Choroid plexus epithelial cell (primary cell): ENCODE measurements at places on chromosomes 5 and 9.

DNA sequence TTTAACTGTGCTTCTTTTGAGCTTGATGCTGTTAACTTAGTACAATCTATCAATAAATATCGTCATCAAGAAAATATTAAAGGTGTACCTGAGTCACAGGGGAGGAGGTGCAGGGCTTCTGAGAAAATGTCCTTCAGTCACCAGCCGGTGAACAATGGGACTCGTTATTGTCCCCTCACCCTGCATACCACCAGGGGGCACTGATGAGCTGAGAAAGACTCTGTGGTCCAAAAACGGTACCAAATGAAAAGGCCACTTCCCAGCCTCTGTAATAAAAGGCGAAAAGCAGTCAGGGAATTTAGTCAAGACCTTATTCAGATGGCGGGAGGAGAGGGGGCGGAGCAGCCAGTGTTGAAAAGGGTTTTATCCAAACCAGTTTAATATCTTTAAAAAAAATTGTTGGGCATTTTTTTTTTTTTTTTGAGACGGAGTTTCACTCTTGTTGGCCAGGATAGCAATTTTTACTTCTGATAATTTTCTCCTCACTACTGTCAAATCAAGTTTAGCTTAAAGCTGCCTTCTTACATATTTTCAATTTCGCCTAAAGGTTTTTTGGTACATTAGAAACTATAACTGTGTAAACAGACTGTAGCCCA is 271.9 kb upstream of the ADAMTS16 start:
- peak; percentile 23 for DNase-seq

DNA sequence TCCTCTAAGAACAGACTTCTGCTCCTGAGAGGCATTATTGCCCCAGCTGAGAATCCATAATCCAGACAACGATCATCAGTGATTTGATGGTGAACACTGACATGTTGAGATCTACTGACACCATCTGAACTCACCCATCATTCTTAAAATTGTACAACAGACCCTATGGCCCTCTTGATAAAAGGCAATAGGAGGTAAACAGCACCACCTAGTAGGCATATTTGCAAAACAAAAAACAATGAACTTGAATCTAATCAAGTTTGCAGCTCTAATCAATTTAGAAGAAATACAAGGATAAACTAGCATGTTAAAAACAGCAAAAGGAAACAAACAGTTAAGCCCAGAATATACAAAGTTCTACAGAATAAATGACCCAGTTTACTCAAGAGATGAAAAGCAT is 89.6 kb downstream of the SFXN1 start:
- no peak for DNase-seq

GRCh38 chr5:180053061-180053602 is 18.4 kb downstream of the RNF130 start:
- no peak for DNase-seq

DNA sequence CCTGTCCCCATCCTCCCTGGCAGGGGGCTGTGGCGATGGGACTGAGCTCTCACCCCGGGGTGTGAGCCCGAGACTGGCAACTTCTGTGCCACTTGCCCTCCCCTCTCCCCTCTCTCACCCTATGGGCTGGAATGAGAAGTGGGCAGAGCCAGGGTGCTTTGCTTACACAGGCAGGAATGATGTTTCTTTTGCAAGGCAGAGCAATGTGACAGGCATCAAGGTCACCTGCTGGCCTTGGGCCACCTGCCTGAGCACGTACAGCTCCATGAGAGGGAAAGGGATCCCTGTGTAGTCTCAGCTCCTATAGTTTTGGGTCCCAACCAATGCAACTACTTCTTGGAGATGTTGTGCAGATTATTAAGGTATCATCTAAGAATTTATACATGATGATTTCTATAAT is 252.8 kb upstream of the DAP start:
- no peak for DNase-seq

DNA sequence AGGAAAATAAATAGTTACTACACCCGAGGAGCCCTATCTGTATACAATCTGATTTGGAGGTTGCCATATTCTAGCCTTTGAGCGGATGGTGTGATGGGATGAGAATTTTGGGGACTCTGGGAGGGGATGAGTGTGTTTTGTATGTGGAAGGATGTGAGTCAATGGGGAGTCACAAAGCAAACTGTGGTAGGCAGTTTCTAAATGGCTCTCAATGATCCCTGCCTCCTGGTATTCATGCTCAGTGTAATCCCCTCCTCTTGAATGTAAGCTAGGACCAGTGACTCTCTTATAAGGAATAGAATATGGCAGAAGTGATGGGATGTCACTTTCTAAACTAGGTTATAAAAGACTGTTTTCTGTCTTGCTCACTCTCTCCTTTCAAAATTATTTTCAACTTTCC is 205.7 kb upstream of the RIOK2 start:
- no peak for DNase-seq

GRCh38 chr5:67293226-67293625 is 96.6 kb upstream of the CD180 start:
- DNase-seq: no peak

DNA sequence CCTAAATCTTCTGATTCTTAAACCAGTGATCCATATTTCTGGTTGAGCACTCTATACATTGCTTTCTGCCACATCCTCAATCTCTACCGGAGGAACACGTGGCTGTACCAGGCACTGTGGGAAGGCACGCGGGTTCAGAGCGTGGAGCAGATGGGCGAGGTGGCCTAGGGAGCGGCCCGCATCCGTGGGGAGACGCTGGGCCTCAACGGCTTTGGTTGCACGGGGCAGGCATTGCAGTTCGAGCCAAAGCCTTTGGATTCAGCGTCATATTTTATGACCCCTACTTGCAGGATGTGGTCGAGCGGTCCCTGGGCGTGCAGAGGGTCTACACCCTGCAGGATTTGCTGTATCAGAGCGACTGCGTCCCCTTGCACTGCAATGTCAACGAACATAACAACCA is 197.2 kb upstream of the RGMB start:
- DNase-seq: no peak
